Stimulated activated CD8-positive, alpha-beta memory T cell treated with anti-CD3 and anti-CD28 coated beads, Interleukin-4, amount 100 ng/mL, for 48 hours (primary cell): ENCODE measurements at places on chromosomes 4 and X.

DNA sequence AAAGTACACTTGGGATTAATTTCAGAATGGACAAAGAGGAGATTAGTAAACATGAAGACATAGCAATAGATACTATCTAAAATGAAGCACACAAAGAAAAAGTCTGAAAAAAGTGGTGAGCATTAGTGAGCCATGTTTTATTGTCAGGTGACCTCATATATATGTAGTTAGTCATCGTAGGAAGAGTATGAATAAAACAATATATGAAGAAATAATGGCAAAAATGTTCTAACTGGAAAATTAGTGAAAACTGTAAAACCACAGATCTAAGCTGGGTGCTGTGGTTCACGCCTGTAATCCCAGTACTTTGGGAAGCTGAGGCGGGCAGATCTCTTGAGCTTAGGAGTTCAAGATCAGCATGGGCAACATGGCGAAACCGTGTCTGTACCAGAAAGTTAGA, 67.9 kb downstream of the RBPJ start:
- no peak for DNase-seq

DNA sequence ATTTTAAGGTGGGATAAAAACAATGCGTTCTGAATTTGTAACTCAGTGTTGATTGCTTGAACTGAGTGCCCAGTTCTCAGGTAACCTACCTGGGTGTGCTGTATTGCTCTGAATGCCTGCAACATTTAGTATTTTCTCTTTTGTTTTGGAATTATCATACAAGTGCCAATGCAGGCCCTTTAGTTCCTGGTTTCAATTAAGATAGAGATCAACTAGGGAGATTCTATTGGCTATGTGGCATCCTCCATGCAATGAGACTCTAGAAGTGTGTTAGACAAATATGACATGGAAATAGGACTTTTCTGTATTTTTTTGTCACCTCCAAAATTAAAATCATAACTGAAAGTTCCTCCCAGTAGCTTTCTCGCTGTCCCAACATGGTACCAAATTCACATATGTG, 438.7 kb upstream of the IGFBP7 start:
- DNase-seq: no peak

DNA sequence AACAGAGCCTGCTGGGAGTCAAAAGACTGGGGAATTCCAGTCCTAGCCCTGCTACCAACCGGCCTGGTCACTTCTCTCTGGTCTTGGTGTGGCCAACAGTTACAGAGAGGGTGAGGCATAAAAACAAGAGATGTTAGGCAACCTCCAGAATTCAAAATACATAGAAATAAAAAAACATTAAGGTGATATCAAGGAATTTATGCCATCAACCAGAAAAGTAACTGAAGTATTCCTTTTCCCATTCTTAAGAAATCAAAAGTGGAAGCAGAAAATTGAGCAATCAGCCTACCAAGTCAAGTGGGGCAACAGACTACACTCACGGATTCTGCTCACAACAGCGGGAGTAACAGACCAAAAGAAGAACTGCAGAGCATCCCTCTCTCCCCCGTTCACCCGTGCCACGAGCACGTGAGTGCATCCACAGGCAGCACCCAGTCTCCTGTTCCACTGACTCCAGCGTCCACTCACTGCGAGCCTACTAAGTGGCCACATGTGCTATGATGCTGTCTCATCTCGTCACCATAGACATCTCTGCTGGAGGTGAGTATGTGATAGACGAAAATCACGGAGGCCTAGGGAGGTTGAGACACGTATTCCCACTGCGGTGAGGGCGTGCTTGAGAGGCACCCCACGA, 29.3 kb downstream of the AFAP1 start:
- no peak for DNase-seq

- no peak for DNase-seq
These were observed 171.7 kb downstream of the SHROOM3 start for GRCh38 chr4:76606645-76607265.

- DNase-seq: no peak
These were observed 61.2 kb downstream of the STK32B start for GRCh38 chr4:5112333-5113095.

DNA sequence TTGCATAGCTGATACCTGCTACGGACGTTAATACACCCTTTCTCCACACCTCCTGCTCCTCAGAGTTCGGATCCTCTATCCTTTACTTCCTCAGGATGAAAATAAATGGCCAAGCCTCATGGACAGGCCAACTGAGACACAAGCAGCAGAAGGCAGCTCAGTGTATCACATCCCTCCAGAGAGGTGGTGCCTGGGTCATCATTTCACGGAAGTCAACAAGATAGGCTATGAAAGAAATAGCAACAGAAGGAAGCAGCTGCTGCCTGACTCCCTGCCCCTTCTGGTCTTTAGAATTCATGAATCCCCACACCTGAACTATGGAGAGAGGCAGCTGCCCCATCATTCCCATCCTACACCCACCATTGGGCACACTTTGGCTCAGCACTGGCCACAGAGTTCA, 267.1 kb upstream of the ETNPPL start:
- no peak for DNase-seq

GRCh38 chr4:81032771-81033684, 2.5 kb downstream of the BMP3 start:
- DNase-seq: no peak

GRCh38 chrX:28058901-28059300, 77.7 kb upstream of the DCAF8L1 start:
- no peak for DNase-seq

DNA sequence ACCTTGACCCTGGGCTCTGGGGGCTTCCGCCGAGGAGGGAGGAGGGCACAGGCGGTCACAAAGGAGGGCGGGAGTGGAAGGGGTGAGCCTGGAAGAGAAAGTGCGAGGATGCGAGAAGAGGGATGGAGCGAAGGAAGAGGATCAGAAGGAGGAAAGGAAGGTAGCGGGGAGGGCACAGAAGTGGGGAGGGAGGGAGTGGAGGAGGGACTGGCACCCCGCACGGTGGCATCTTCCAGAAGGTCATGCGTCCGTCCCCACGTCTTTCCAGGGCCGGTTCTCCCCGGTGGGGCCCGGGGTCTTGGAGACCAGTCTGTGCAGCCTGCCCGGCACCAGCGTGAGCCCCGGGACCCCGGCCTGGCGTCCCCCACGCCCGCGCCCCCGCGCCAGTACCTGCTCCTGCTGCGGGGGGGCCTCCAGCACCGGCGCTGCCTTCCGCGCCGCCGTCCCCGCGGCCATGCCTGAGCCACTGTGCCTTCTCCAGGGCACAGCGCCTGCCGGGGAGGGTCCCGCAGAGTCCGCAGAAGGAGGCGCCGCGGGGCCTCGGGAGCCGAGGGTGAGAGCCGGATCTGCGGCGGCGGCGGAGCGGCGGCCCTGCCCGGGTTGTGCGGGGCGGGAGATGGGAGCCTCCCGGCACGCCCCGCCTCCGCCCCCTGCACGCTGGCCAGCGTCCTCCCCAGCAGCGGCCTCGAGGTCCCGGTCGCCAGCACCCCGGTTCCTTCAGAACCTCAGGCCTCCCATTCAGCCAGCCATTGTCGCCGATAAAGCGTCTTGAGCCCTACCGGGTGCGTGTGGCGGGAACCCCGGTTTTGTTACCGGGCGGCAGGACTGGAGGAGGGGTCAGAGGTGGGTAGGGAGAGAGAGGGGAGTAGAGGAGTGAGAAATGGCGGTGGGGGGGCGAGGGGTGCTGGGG, at the start of gene RNF175:
TSS of gene RNF175 (minus strand) at position 618 of the 910 bp plus-strand sequence. CDS start at position 456, 162 bp downstream.
- DNase-seq: peak; percentile 29

DNA sequence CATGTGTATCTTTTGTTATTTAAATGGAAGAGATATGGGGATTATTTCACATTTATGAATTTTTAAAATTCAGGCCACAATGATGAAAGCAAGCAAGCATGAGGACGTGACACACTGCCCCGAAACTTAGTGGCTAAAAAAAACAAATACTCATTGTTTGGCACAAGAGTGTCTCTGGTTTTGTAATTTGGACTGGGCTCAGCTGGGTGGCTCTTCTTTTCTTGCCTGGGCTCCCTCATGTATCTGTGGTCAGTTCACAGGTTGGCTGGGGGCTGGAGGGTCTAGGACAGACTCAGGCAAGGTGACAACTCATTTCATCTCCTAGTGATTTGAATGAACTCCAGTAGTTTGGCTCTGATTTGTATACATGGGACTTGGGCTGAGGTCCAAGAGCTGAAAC, 238.4 kb upstream of the PRKX start:
- DNase-seq: no peak

- no peak for DNase-seq
These were observed 231.4 kb upstream of the KLF8 start for GRCh38 chrX:56000729-56001128.

DNA sequence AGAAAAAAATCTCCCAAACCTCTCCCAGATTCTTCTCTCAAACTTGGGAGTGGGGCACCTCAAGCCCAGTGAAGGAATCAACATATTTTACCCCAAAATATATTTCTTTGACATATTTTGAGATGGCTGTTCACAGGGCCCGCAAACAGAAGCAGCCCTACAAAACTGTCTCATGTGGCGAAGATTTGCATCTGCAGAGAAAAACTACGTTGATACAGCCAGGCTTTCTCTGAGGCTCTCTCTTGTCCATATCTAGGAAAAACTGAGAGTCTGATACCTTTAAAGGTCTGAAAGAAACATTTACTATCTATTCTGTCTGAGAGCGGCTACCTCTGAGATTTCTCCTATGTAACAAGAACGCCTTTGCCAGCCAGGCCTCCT, 23.3 kb upstream of the TMSB4X start:
- DNase-seq: no peak

DNA sequence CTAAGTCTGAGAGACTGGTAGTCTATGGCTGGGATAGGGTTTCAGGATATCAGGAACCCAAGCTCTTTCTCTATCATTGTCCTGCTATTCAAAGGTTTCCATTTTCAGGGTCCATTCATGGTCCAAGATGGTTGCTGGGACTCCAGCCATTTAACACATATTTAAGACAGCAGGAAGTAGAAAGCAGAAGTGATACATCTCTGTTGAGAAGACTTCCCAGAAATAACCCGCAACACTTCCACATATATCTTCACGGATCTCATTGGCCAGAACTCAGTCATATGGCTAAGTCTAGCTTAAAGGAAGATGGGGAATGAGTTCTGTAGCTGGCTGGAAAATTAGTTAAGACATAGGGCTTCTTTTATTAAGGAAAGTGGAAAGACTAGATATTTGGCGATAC, 23.8 kb downstream of the CTSO start:
- no peak for DNase-seq

- DNase-seq: no peak
These were observed 605.7 kb upstream of the PABPC4L start for GRCh38 chr4:134807231-134807745.

- DNase-seq: no peak
These were observed 1005.9 kb upstream of the PABPC4L start for GRCh38 chr4:135207531-135207930.

- DNase-seq: no peak
These were observed 33.7 kb upstream of the RP2 start for GRCh38 chrX:46803140-46803539.

DNA sequence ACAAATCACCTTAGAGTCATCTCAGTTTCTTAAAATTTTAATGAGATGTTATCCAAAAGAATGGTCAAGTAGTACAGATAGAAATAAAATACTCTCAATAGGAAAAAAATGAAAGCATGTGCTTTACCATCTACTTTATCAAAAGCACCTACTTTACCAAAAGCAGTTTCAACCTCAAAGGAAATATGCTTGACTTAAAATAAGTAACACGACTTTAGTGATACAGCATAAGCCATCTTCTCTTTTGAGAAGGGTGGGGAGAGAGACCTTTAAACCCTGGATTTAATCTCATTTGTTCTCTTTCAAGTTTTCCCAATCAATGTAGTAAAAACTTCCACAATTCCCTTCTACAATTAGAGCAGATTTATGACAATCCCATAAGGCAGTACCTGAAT, 26.5 kb downstream of the OTUD4 start:
- DNase-seq: no peak

GRCh38 chrX:9980927-9981326, 13.8 kb downstream of the CLDN34 start:
- no peak for DNase-seq

GRCh38 chr4:8701126-8702019, 108.8 kb downstream of the CPZ start:
- DNase-seq: no peak

GRCh38 chr4:16483540-16483939, 257.3 kb upstream of the TAPT1 start:
- DNase-seq: no peak

- DNase-seq: peak; percentile 40
These were observed 3.5 kb downstream of the HUWE1 start for GRCh38 chrX:53682885-53683555.

DNA sequence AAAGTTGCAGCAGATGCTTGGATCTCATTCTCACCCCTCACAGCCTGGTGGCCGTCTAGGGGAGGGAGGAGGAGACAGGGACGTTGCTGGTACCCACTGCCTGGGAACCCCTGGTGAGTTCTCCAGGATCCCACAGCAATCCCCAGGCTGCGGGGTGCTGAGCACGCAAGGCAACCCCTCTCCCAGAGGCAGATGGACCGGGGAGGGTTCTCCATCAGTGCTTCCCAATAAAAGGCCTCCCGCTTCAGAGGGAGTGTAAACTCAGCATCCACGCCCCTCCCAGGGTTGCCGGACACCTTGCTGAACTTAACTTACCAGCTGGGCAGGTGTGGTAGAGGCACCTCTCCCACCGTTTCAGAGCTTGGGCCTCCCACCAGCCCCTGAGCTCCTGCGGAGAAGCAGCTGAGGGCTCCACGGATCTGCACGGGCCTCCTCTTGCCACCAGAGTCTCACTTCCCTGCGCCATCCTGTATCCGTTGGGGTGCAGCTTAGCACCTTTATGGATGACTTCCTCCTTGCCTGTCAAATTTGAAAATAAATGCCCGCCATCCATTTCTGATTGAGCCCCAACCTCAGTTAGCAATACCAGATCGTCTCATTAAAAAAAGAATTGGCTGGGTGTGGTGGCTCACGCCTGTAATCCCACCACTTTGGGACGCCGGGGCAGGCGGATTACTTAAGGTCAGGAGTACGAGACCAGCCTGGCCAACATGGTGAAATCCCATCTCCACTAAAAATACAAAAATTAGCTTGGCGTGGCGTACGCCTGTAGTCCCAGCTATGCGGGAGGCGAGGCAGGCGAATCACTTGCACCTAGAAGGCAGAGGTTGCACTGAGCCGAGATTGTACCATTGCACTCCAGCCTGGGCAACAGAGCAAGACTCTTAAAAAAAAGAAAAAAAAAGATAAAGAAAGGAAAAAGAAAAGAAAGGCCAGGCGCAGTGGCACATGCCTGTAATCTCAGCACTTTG, 14.8 kb upstream of the TBC1D14 start:
- DNase-seq: no peak

DNA sequence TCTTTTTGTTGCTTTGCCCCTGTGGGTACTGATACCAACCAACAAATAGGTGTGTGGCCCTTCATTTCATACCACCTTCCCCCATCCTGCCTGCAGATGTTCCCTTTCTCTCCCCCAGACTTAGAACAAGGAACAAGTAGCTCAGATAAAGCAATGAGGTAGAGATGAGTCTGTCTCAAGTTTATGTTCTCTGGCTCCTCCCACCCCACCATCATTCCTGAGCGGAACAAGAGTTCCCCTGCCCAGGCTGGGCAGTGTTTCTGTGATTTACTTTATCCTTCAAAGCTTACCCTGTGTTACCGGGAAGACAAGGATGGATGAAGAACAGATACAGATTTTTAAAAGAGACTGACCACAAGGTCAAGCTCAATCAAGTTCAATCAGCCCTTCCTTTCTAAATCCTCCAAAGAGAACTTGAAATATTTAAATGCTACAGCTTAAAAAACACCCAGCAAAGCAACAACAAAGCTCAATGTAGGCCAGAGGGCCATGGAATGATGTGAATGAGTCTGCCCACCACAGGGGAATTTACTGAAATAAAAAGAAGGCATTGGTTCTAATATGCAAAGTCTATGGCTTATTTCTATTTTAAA, 80.1 kb upstream of the UCP1 start:
- DNase-seq: no peak

GRCh38 chrX:80807606-80807991, 2.1 kb downstream of the BRWD3 start:
- DNase-seq: no peak

GRCh38 chr4:18689308-18690115, 668.0 kb upstream of the LCORL start:
- peak; percentile 67 for DNase-seq
